ENCODE measurements at places on chromosomes 4 and X.
A peak's percentile ranks its signal among the peaks of the same experiment; 100 is the strongest.

- DNase-seq: no peak
These were observed 502 bp downstream of the HNRNPDL start for GRCh38 chr4:82429728-82430192.

- no peak for DNase-seq
These were observed 73.5 kb upstream of the SRD5A3 start for GRCh38 chr4:55272589-55272988.

GRCh38 chr4:80787306-80787705 is 243.2 kb upstream of the BMP3 start:
- no peak for DNase-seq

DNA sequence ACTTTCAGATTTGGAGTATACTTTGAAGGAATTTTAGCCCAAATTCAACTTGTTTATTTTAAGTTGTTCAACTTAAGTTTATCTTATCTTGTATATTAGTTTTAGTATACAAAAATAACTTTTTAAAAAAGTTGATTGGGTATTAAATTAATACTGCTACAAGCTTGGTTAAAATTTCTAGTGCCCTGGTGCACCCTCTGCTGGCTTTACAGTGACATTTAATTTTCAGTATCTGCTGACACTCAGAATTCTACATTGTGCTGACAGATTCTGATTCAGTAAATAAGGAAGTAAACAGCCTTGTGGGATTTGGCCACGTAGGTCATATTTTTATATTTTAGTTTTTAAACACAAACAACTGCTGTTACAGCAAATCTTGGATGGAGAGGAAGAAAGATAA is 2.9 kb downstream of the EDA start:
- peak; percentile 9 for DNase-seq

GRCh38 chr4:162352580-162353107 is 188.8 kb upstream of the FSTL5 start:
- DNase-seq: no peak

GRCh38 chr4:179248821-179249220 is 1806.6 kb upstream of the AGA start:
- no peak for DNase-seq

- DNase-seq: peak; percentile 19
These were observed 45.3 kb downstream of the RPGR start for GRCh38 chrX:38282049-38282448.

DNA sequence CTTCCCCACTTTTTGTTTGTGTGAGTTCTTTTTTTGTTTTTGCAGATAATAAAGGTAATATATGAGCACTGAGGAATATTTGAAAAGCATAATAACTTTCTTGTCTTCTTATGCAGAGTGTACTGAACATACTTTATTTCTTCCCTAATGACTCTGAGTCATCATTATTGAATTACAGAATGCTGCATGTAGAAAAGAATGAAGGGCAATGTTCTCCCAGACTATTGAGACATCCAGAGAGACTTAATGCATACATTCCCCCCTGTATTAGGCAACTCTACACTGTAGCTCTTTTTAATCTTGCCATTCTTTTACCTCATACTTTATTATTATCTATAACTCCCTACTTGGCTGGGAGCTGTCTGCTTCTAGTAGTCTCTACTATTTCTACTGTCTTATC is 240.5 kb upstream of the ANKRD50 start:
- peak; percentile 14 for DNase-seq

GRCh38 chrX:38923451-38923969 is 122.3 kb downstream of the MID1IP1 start:
- DNase-seq: no peak

GRCh38 chrX:47497271-47497888 is 14.4 kb upstream of the ZNF41 start:
- peak; percentile 18 for DNase-seq

- no peak for DNase-seq
These were observed 121.9 kb downstream of the GASK1B start for GRCh38 chr4:158050942-158051341.

- DNase-seq: no peak
These were observed 7.6 kb upstream of the LAMP2 start for GRCh38 chrX:120476714-120477113.

DNA sequence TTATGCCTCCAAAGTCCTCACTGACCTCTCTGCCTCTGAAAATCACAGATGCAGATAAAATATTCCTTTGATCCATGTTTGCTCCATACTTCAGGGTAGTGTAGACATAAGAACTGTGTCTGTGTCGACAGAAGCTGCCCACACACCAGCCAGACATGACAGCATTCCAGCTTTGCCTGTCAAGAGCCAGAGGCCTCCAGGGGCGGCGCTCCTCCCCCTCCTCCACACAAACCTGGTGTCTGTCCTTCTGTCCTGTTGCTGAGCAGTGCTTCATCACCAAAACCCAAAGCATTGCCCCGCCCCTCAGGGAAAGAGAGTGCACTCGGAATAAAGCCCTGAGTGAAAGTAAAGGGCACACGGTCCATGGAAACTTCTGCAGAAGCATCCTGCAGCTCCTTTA is 379.4 kb downstream of the FBXW7 start:
- peak; percentile 23 for DNase-seq

- peak; percentile 5 for DNase-seq
These were observed 136.5 kb downstream of the KDM6A start for GRCh38 chrX:45009371-45010000.

- no peak for DNase-seq
These were observed 14.0 kb upstream of the HSFX1 start for GRCh38 chrX:149759824-149760223.

GRCh38 chr4:52911684-52912294 is 49.7 kb downstream of the RASL11B start:
- peak; percentile 71 for DNase-seq

DNA sequence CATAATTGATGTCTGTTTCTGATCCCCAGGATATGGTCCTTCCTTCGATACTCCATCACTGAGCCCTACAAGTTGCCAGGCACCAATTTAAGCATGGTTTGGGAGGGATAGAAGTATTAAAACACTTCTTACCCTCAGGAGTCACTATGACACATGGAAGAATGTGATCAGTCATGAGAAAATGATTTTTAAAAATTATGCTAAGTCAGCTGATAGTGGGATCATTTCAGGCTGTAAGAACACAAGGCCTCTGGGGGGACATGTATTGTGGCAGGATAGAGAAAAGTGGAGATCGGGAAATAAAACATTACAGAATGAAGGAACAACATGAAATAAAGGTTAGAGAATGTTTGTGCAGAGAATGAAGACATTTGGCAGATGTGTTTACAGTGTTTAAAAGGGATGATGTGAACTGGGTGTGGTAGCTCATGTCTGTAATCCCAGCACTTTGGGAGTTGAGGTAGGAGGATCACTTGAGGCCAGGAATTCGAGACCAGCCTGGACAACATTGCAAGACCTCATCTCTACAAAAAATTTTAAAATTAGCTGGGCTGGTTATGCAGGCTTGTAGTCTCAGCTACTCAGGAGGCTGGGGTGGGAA is 64.0 kb downstream of the ELOVL6 start:
- DNase-seq: no peak

DNA sequence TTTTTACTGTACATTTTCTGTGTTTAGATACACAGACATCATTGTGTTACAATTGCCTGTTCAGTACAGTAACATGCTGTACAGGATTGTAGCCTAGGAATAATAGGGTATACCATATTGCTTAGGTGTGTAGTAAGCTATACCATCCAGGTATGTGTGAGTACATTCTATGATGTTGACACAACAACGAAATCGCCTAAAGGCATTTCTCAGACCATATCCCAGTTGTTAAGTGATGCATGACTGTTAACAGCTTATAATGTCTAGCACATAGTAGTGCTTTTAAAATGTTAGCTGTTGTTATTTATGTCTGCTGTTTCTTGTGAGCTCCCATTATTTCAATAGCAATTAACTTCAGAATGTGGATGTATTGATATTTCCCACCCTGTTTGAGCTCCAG is 4.5 kb downstream of the PRRG1 start:
- DNase-seq: no peak

GRCh38 chr4:183790661-183791060 is 114.4 kb upstream of the STOX2 start:
- no peak for DNase-seq

DNA sequence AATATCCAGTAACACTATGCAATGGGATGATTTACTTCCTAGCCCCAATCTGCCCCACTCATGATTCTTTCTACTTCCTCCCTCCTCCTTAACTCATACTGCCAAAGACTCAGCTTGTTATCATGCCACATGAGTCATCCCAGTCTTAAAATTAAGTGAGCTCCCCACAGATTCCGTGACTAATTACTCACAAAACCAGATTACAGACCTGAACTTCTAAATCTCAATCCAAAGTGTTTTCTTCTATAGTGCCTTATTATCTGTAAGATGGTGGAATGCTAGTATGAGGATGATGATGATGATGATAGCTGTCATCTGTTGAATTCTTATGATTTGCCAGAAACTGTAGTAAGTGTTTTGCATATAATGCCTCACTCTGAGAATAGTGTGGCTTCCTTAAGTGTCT is 27.7 kb upstream of the GPC3 start:
- no peak for DNase-seq

DNA sequence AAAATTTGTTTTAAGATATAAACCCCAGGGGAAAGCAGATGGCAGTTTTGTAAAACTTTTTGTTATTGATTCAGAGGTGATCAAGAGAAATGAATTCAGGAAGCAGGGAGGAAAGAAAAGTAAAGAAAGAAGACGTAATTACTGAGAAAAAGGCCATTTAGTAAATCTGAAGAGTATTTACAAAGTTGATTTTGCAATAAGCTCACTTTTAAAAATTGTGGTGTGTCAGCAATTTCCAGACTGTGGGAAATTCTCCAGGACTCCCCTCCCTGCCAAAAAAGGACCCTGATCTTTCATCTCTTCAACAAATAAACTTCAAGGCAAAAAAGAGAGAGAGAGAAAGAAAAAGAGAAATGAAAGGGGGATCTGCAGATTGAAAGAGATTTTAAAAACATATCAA is 36.6 kb downstream of the PCYT1B start:
- no peak for DNase-seq

DNA sequence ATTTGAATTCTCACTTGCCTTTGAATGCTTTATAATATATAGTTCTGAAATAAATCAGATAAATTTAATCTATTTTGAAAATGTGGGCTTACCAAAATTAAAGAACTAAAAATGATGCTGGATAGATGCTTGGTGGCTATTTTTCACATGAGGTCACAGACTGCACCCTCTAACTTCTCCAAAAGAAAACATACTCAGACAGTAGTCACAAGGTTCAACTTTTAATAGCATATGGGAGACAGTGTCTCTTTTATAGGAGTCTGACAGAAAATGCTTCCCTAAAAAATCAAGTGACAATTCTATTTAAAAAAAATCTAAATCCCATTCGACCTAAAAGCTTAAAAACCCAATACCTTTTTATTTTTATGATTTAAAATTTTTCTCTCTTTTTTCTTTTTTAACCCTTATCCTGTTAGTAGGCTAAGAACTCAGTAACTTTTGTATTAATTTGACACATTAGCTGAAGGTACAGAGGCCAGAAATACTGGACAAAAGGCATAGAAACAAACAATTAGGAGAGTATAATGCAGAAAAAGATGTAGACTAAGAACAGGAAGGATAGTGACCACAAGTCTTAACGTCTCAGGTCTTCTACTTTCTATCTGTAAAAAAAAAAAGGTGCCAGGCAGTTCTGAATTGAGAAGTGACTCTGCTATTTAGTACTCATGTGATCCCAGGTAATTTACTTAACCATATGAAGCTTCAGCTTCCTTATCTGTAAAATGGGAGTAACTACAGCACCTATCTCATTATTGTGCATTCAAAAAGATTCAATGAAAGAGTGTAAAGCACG is 7.6 kb downstream of the TIGD4 start:
- DNase-seq: no peak

- DNase-seq: no peak
These were observed 12.7 kb upstream of the SPCS3 start for GRCh38 chr4:176306837-176307665.

- DNase-seq: peak; percentile 5
These were observed 19.7 kb upstream of the DOCK11 start for GRCh38 chrX:118475903-118476302.

DNA sequence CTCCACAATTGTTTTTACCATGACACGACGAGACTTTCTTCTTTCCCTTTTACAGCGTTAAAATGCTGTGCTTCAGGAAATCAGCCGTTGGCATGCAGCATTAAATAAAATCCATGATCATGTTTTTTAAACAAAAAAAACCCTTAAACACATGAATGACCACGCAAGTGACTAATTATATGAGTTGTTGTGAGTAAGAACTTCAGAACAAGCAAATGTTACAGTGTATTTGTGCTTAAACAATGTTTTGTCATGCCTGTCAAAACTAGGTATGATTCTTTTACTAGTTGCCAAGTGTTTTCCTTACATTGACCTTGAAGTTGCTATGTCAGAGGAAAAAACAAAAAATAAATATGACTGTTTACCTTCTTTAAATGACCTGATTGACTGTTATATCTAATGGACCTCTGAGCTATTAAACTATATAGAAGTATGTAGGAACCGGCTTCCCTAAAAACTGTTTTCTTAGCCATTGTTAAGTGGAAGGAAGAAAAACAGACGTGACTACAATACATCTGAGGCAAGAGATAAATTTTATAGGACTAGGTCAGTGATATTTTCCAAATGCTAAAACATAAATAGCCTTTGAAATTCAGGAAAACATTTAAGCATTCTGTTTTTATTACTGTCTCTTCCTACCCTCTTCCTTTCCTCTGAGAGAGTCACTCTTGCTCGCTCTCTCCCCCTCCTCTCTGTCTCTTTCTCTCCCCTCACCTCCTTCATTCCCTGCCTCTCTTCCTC is 197.1 kb downstream of the PALLD start:
- no peak for DNase-seq

DNA sequence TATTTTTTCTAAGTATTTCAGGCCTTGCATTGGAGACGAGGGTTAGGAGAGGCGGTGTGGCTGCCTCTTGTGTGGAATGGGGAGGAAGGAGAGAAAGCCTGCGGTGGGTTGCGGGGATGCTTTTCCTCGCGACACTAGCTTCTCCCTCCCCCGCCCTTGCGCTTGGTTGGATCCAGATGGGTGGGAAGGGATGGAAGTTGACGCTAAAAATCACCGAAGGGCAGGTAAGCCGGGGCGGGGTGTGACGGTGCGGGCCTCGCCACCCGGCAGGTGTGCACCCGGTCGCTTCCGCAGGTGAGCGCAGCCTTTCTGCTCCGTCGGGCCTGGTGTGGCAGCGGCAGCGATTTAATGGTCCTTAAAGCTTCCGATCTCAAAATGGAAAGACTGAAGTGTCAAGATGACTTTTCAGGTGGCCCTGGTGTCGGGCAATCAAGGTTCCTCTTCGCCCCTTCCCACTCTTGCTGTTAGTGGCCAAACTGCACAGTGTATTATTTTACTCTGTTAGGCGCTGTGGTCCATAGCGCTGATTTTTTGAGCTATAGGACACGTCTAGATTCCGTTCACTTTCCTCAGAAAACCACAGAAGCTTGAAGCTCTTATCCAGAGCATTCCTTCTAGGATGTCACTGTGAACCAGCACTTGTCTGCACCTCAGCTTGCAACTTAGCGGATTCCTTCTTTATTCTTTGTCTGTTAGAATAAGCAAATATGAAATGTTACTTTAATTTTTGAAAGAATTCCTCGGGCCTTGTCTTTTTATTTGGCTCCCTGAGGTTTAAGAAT is 765 bp downstream of the ENOPH1 start:
- peak; percentile 38 for DNase-seq

GRCh38 chr4:184437565-184438265 is 36.6 kb downstream of the IRF2 start:
- DNase-seq: no peak

GRCh38 chrX:43899878-43900815 is 17.9 kb upstream of the MAOB start:
- no peak for DNase-seq

GRCh38 chrX:40096395-40097091 is 1.2 kb downstream of the BCOR start:
- peak; percentile 34 for DNase-seq

All from AG20443 (cell line).